ENCODE measurements at places on chromosomes 7 and 10.

DNA sequence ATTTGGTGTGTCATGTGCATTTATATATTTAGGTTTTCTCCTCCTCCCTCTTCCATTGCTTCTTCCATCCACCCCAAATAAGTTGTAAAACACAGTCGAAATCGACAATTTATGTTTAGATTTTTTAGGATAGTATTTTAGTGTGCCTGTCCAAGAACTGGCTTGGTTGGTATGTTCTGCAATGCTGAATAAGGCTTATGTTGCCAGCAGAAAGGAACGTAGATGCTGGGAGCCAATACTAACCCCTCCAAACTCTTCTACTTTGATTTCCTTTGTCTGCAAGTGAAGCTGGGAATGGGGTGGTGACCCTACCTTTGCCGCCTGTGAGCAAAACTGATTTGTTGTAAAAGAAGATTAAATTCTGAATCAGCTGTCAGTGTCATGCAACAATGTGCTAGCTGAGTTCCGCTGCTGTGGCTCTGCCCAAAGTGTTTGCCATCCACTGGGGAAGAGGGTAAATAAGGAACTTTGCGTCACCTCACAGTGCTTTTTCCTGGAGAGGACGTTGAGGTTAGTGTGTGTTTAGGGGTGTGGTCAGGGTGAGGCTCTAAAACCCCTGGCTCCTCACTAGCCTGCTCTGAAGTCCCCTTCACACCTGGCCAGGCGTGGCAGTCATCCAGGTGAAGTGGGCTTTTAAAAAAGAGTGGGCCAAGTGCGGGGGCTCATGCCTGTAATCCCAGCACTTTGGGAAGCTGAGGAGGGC is 44.4 kb downstream of the TACC2 start:
- no peak for DNase-seq

- no peak for DNase-seq
These were observed 188.9 kb downstream of the BICC1 start for GRCh38 chr10:58701405-58702135.

DNA sequence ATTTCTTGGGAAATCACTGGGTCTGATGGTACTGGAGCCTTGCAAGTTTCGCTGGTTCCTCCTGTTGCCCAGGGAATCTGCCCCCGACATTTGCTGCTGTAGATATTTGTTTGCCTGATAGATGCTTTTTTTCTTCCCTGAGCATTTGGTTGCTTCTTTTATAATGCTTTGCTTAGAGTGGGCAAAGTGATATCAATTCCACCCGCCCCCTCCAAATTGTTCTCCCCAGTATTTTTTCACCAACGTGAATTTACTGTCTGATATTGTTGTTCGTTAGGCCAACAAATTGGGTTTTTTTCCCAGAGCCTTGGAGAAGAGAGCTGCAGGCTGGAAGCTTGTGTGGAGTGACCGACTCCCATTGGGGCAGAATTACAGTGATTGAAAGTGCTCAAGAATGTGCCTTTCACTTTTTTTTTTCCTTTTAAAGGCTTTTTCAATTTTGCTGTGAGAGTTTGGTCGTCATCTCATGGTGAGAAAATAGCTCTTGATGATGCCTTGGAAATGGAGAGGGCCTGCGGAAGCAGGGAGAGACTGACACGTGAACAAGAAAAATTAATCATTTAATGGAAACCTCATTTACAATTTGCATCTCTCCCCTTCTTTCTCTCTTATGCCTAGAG is 2.5 kb downstream of the GRK5 start:
- DNase-seq = no peak

DNA sequence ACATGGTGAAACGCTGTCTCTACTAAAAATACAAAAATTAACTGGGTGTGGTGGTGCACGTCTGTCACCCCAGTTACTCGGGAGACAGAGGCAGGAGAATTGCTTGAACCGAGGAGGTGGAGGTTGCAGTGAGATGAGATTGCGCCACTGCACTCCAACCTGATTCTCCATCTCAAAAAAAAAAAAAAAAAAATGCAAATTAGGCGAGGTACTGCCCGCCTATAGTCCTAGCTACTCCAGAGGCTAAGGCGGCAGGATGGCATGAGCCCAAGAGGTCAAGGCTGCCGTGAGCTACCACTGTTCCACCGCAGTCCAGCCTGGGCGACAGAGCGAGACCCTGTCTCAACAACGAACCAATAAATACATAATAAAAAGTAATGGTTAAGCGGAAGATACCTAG is 1.1 kb upstream of the EIF4H start:
- DNase-seq = no peak

- DNase-seq = no peak
These were observed 20.4 kb upstream of the BLOC1S2 start for GRCh38 chr10:100306861-100307260.

GRCh38 chr7:93927585-93927984 is 6.0 kb downstream of the GNG11 start:
- no peak for DNase-seq

GRCh38 chr7:19587291-19587690 is 121.5 kb downstream of the POLR1F start:
- DNase-seq = no peak

- DNase-seq = no peak
These were observed 303.2 kb downstream of the EXOC4 start for GRCh38 chr7:133556048-133556447.

GRCh38 chr7:144866189-144866588 is 30.3 kb upstream of the TPK1 start:
- no peak for DNase-seq

- DNase-seq = peak; percentile 80
These were observed 98.5 kb upstream of the INSIG1 start for GRCh38 chr7:155198901-155199845.

GRCh38 chr10:79479283-79479909 is 32.9 kb upstream of the EIF5AL1 start:
- no peak for DNase-seq

GRCh38 chr7:47571331-47572093 is 10.4 kb downstream of the TNS3 start:
- no peak for DNase-seq

DNA sequence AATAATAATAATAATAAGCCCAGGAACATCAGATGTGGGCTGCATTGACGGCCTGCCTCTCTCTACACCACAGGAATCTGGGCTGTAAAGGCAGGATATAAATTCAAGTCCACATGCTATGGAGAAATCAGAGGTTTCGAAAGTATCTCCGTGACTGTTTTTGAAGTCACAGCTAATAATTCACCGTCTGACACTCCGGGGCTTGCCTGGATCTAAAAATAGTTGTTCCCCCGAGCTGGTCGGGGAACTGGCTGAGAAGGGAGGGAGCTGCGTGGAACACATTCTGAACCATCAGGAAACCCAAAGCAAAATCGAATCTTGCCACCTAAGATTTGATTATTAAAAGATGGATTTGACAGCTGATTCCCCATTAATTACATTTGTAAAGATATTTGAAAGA is 35.4 kb downstream of the KLF6 start:
- DNase-seq = no peak

GRCh38 chr7:134495546-134495945 is 31.8 kb upstream of the AKR1B10 start:
- DNase-seq = no peak

GRCh38 chr7:29459589-29459988 is 104.0 kb upstream of the PRR15 start:
- no peak for DNase-seq

- no peak for DNase-seq
These were observed 53.3 kb upstream of the PPIF start for GRCh38 chr10:79293841-79294581.

DNA sequence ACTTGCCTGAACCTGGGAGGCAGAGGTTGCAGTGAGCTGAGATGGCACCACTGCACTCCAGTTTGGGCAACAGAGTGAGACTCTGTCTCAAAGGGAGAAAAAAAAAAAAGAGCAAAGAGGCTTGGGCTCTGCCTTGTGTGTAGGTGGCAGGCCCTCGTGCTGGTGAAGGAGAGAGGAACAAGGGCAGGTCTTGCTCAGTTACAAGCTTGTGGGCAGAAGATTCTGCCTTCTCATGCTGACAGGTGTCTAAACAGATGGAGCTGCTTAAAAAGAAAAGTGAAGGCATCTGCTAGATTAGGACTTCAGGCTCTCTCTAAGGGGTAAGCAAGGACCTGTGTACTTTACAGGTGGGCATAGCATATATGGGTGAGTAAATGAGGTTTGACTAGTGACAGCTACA is 65.5 kb upstream of the TRIM8 start:
- no peak for DNase-seq

- no peak for DNase-seq
These were observed 794.5 kb upstream of the IGFBP3 start for GRCh38 chr7:46715579-46715978.

DNA sequence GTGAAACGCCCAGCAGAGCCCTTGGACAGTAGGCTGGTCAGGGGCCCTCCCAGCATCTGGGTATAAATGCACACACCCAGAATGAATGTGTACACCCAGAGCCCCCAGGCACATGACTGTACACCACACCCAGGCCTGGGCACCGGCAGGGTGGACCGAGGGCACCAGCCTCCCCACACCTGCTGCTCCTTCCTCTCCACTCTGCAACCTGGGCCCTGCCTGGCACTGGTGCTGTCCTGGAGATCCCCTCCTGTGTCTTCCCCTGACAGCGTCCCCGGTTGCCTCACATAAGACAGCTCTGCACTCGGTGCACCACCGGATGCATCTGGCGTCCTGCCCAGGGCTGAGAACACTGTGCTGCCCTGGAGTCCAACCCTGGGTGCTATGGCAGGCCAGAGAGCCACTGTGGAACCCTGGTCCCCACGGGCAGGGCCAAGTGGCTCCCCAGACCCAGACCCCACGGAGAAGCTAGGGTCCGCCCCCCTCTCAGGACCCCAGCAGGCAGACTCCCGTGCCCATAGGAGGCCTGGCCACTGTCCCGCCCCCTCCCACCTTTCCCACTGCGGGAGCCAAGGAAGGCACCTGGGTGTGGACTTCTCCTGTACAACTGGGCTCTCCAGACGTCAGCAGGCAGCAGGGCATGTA is 6.6 kb downstream of the RASGEF1A start:
- no peak for DNase-seq

- DNase-seq = peak; percentile 10
These were observed 386.2 kb downstream of the KCNMA1 start for GRCh38 chr10:77251297-77252013.

GRCh38 chr7:117808341-117808757 is 64.9 kb downstream of the CTTNBP2 start:
- DNase-seq = no peak

DNA sequence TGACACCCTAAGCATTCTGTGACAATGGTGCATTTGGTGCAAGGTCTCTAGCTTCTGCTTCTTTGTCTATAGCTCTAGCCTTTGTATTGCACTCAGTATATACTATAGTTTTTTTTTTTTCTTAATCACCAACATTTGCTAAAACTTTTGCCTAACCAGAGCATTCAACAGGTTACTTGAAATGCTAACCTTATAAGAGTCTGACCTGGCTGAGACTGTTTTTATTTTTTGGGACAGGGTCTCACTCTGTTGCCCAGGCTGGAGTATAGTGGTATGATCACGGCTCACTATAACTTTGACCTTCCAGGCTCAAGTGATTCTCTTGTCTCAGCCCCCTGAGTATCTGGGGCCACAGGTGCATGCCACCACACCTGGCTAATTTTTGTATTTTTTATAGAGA is 92.4 kb downstream of the ZNF365 start:
- no peak for DNase-seq

GRCh38 chr10:90224791-90225566 is 523.6 kb downstream of the KIF20B start:
- DNase-seq = no peak

- no peak for DNase-seq
These were observed 226.5 kb downstream of the RPS24 start for GRCh38 chr10:78260141-78260540.

GRCh38 chr7:1053002-1053411 is 8.7 kb downstream of the GPR146 start:
- no peak for DNase-seq

DNA sequence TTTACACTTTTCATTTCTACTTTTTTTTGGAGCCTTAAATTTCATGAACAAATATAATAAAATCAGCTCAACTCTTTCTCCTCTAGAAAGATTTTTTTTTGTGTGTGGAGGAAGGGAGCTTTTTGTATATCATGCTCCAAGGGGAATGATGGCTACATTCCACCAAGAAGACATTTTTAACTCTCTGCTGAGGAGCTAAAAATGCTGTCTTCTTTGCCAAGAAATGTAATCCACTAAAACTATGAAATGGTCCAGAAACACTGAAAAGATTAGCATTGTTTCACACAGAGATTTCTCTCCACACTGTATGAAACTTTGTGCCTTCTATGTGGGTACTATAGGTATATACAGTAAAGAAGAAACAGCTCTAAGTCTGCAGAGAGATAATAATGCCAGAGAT is 74.1 kb upstream of the ANK3 start:
- no peak for DNase-seq

DNA sequence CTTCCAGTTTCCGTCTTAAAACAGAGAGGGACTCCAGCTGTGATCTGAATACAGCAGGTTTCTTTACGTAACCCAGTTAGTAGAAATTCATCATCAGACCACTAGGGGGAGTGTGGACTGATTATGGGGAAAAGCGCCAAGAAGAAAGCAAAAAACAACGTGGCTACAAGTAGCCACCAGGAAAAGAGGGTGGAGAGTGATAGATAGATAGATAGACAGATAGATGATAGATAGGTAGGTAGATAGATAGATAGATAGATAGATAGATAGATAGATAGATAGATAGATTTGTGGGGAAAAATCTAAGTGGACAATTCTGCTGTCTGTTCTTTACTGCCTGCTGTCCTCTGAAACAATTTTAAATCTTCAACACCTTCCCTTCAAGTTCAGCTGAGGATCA is 12.7 kb upstream of the AKR1B10 start:
- DNase-seq = peak; percentile 23

DNA sequence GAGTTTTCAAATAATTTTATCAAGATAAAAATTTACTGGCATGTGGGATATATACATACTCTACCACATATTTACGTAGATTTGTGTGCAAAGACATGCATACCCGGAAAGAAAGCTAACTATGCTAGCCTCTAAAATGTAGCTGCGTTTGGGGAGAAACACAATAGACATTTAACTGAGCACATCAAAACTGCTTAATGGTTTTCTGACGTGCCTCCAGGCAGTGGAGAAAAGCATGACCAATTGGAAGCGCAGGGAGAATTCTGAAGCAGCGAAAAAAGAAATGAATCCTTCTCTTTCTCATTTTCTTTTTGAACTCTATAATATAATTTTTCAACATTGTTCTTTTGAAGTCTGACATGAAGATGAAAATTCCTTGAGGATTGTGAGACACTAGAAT is 60.3 kb upstream of the LYZL1 start:
- DNase-seq = no peak

DNA sequence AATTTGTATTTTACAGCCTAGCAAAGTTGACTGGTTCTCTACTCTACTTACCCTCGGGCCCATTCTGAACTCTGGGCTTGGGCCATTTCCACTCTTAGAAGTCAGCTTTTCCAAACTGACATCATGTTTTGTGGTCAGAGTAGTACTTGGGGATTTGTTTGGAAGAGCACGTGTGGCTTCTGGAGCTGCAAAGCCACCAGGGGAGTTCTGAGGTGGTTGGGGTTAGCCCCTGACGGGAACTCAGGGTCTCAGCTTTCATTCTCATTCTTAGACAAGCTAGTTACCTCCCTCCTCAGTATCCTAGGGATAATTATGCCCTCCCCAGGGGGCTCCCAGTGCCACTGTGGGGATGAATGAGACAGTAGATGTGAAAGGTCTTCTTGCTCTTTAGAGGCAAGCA is 647.7 kb upstream of the GALNT17 start:
- DNase-seq = no peak
